ENCODE measurements at places on chromosomes 2 and 18. TPM values are rescaled to one million over a fixed set of nuclear protein-coding genes. Genes with fewer than 3 reads are reported as not detected.

DNA sequence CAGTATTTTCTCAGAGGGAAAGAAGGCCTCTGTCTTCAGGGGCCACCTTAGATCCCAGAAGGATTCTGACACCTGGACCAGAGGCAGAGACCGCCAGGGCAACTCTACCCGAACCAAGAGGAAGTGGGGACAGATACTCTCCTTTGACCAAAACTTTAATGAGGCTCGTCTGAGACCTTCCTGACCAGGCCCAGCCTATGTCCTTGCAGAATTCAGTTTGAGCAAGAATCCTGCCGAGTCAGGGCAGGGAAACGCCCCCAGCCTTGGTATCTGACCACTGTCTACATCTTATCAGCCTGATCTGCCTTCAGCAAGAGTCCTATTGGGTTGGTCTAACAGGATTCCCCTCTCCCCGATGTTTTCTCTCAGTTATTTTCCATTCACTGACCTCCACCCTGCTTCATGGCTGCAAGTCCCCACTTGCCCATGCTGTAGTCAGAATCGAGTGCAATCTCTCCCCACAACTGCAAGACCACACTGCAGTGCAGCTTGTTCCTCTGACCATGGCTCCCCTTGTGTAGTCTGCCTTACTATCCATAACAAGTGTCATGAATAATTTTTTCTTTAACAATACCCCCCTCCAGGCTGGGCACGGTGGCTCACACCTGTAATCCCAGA lies 95.0 kb downstream of the MSH2 start:
- no peak for DNase-seq

- DNase-seq, result no peak
Measured at GRCh38 chr2:128638341-128639119, 319.9 kb upstream of the HS6ST1 start.

DNA sequence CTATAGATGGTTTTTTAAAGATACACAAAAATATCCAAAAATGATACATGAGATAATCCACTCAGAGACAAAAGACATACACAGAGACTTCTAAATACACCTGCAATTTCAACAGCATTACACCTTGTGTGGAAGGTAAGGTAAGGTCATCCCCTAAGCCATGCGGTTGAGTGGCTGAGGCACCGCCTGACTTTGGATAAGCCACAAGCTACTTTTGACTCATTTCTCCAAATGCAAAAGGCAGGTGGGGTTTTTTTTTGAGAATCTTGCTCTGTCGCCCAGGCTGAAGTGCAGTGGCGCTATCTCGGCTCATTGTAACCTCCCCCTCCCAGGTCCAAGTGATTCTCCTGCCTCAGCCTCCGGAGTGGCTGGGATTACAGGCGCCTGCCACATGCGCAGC lies 13.1 kb downstream of the AP1S3 start:
- DNase-seq, result no peak

DNA sequence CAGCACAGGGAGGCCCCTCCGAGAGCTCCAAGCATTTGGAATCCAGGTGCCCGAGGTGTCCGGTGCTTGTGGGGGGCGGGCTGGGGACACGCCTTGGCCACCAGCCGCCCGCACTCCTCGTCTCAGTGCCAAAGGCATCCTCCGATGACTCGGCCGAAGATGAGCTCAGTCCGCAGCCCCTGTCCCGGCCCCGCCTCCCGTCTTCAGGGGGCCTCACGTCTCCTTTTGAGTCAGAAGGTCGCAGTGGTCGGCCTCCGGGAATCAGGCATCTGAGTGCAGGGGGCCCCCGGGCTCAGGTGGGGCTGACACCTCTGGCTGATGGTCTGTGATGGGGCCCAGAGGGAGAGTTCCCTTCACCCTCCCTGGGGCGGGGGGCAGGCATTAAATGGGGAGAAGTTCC lies 74.8 kb downstream of the NFATC1 start:
- DNase-seq, result no peak

- DNase-seq, result no peak
Measured at GRCh38 chr2:165305391-165306096, 66.3 kb downstream of the SCN2A start.

- DNase-seq, result no peak
Measured at GRCh38 chr18:50697509-50697908, 122.3 kb downstream of the MRO start.

Gene STPG4
- total RNA-seq, result 0.19 TPM

Gene PARD3B
- total RNA-seq, result 2.8 TPM

Gene DCDC2C
- not detected for total RNA-seq
